ENCODE measurements at places on chromosomes 7 and 10.

GRCh38 chr10:27258838-27259812, 18.5 kb upstream of the ACBD5 start:
- peaks cover 11% of the 10 kb centered on the region for H3K27me3 ChIP-seq
- peak; percentile 65 for DNase-seq
- no peaks in the 10 kb centered on the region for H3K4me1 ChIP-seq
- H3K36me3 ChIP-seq, result no peaks in the 10 kb centered on the region
- H3K4me3 ChIP-seq, result peak overlapping the region; percentile 65

- H3K27me3 ChIP-seq, result no peaks in the 10 kb centered on the region
- peaks cover 20% of the 10 kb centered on the region for H3K36me3 ChIP-seq
- no peak overlapping the region for H3K27ac ChIP-seq
- H3K4me1 ChIP-seq, result no peaks in the 10 kb centered on the region
Observed at GRCh38 chr7:44394112-44394447, 68.7 kb upstream of the CAMK2B start.

DNA sequence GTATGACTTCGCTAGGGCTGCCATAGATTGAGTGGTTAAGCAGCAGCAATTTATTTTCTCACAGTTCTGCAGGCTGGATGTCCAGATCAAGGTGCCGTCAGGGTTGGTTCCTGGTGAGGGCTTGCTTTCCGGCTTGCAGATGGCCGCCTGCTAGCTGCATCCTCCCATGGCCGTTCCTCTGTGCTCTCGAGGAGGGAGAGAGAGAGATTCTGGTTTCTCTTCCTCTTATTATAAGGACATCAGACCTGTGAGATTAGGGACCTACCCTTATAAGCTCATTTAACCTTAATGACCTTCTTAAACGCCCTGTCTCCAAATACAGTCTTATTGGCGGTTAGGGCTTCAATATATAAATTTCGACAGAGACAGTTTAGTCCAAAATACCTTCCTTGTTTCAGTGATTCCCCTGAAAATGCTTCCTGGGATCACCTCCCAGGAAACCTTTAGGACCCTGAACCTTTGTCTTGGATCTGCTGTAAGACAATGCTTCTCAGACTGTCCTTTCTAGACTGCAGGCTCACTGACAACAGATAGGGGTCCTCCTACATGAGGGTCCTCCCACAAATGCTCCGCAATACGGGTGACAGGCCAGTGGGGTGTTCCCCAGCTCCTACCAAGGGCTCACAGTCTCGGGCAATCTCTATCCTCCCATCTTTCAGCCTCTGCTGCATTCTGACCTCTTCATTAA, 82.5 kb upstream of the BAIAP2L1 start:
- no peaks in the 10 kb centered on the region for H3K4me1 ChIP-seq
- H3K36me3 ChIP-seq, result no peaks in the 10 kb centered on the region
- no peaks in the 10 kb centered on the region for H3K27me3 ChIP-seq
- H3K4me3 ChIP-seq, result no peak overlapping the region
- H3K27ac ChIP-seq, result no peak overlapping the region
- DNase-seq, result no peak

- H3K27ac ChIP-seq, result no peak overlapping the region
- no peaks in the 10 kb centered on the region for H3K36me3 ChIP-seq
- no peak overlapping the region for H3K4me3 ChIP-seq
- no peak for DNase-seq
- no peaks in the 10 kb centered on the region for H3K27me3 ChIP-seq
- no peaks in the 10 kb centered on the region for H3K4me1 ChIP-seq
Observed at GRCh38 chr7:68587599-68587998, 1010.7 kb upstream of the AUTS2 start.

GRCh38 chr7:15783987-15784693, 97.7 kb upstream of the MEOX2 start:
- DNase-seq, result no peak
- no peaks in the 10 kb centered on the region for H3K4me1 ChIP-seq
- H3K27ac ChIP-seq, result no peak overlapping the region
- no peaks in the 10 kb centered on the region for H3K27me3 ChIP-seq

DNA sequence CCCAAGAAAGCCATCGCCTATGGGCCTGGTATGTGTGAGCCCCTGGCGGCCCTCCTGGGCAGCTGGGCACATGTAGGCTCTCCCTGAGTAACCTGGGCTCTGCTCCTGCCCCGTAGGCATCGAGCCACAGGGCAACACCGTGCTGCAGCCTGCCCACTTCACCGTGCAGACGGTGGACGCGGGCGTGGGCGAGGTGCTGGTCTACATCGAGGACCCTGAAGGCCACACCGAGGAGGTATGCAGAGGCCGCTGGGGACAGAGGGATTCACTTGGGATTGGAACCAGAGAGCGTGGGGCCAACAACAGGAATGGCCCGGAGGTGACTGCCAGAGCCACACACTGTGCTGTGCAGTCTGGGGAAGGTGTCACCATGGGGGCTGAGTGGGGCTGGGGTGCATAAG, 7.3 kb downstream of the FLNC start:
- H3K4me3 ChIP-seq, result no peak overlapping the region
- no peaks in the 10 kb centered on the region for H3K4me1 ChIP-seq
- no peaks in the 10 kb centered on the region for H3K27me3 ChIP-seq
- no peak for DNase-seq
- no peaks in the 10 kb centered on the region for H3K36me3 ChIP-seq
- no peak overlapping the region for H3K27ac ChIP-seq

DNA sequence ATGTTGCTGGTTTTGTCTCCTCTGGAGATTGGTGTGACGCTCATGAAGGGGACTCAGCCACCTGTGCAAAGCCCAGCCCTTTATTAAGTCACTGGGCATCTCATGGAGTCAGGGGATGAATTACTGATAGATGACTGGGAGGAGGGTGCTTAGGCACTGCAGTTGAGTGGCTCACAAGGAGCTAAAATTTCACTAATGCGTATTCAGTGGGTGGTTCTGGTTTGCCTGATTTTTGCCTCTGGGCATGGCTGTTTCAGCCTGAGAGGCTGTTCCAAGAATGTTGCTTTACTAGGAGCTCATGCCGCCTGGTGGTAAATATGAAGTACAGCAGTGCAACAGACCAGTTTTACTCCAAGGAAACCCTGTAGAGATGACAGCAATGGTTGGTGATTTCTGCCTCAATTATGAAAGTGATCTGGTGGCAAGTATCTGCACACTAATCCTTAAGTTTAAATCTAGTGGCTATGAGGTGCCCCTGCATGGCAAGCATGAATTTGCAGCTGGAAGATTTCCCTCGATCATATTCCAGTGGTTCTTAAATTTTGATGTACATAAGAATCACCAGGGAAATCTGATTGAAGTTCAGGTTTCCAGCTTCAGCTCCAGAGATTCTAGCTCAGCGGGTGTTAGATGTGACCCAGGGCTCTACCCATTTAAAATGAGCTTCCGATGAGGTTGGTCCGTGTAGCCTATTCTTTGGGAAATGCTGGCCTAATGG, 19.9 kb downstream of the ACTA2 start:
- H3K36me3 ChIP-seq, result no peaks in the 10 kb centered on the region
- DNase-seq, result peak; percentile 94
- no peak overlapping the region for H3K27ac ChIP-seq
- H3K4me1 ChIP-seq, result no peaks in the 10 kb centered on the region
- H3K27me3 ChIP-seq, result no peaks in the 10 kb centered on the region

Data from kidney (tissue), 22 donors.